ENCODE measurements at places on chromosomes 7 and 10.

GRCh38 chr10:9733766-9734165 lies 1283.9 kb upstream of the CELF2 start:
- no peaks in the 10 kb centered on the region for H3K27me3 ChIP-seq
- no peak for DNase-seq
- H3K27ac ChIP-seq, result no peak overlapping the region
- no peaks in the 10 kb centered on the region for H3K36me3 ChIP-seq

- H3K36me3 ChIP-seq, result no peaks in the 10 kb centered on the region
- H3K27me3 ChIP-seq, result no peaks in the 10 kb centered on the region
- H3K4me1 ChIP-seq, result no peaks in the 10 kb centered on the region
Measured at GRCh38 chr10:124138883-124139348, 45.5 kb upstream of the CHST15 start.

- H3K4me1 ChIP-seq, result no peaks in the 10 kb centered on the region
- H3K27me3 ChIP-seq, result no peaks in the 10 kb centered on the region
- DNase-seq, result no peak
- no peak overlapping the region for H3K27ac ChIP-seq
Measured at GRCh38 chr10:93160829-93161228, 87.1 kb downstream of the CYP26A1 start.

- no peak for DNase-seq
- H3K36me3 ChIP-seq, result peaks cover 8% of the 10 kb centered on the region
- no peak overlapping the region for H3K4me3 ChIP-seq
- peak overlapping the region; percentile 74 for H3K27ac ChIP-seq
Measured at GRCh38 chr7:45033261-45033930, 33.4 kb downstream of the CCM2 start.

GRCh38 chr7:12968836-12969422 lies 281.5 kb downstream of the ARL4A start:
- H3K27ac ChIP-seq, result no peak overlapping the region
- no peak for DNase-seq
- no peaks in the 10 kb centered on the region for H3K4me1 ChIP-seq
- no peaks in the 10 kb centered on the region for H3K36me3 ChIP-seq
- H3K4me3 ChIP-seq, result no peak overlapping the region
- no peaks in the 10 kb centered on the region for H3K27me3 ChIP-seq

DNA sequence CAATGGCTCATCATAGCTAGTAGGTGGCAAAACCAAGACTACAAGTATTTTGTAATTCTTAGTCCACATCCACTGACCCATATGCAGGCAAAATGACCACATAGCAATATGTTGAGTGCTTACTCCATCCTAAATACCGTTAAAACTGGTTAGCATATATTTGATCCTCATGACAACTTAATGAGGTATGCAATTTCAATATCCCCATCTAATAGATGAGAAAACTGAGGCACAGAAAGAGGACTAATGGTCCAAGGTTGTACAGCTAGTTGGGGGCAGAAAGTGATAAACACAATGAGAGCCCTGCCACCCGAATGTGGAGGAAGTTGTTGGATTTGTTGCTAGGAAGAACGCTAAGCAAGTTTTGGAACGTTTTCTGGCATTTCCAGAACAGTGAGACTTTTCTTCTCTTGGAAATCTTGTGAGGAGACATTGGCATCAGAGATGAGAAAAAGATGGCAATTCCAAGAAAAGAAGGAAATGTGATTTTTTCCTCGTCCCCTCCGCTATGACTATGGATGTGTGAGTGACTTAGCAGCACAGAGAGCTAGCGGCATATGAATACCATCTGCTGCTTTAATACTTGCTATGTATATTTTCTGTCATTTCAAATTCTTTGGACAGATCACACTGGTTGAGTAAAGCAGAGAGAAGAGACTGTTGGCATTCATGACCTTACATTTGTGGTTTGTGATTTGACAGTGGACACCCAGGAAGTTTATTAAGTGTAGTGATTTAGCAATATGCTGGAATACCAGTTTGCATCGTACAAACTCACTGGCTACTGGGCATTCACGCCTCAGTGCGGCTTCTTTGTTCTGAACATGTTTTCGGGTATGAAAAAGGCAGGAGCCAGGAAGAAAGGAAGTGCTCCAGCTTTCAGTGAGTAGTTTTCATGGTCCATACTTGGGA lies 51.5 kb downstream of the NRCAM start:
- H3K27ac ChIP-seq, result no peak overlapping the region
- no peak for DNase-seq
- H3K36me3 ChIP-seq, result no peaks in the 10 kb centered on the region
- no peaks in the 10 kb centered on the region for H3K27me3 ChIP-seq

- DNase-seq, result peak; percentile 92
- H3K4me3 ChIP-seq, result no peak overlapping the region
- no peaks in the 10 kb centered on the region for H3K36me3 ChIP-seq
- peaks cover 25% of the 10 kb centered on the region for H3K4me1 ChIP-seq
- no peaks in the 10 kb centered on the region for H3K27me3 ChIP-seq
- H3K27ac ChIP-seq, result peak overlapping the region; percentile 96
Measured at GRCh38 chr10:132448248-132448731, 51.3 kb downstream of the PWWP2B start.

DNA sequence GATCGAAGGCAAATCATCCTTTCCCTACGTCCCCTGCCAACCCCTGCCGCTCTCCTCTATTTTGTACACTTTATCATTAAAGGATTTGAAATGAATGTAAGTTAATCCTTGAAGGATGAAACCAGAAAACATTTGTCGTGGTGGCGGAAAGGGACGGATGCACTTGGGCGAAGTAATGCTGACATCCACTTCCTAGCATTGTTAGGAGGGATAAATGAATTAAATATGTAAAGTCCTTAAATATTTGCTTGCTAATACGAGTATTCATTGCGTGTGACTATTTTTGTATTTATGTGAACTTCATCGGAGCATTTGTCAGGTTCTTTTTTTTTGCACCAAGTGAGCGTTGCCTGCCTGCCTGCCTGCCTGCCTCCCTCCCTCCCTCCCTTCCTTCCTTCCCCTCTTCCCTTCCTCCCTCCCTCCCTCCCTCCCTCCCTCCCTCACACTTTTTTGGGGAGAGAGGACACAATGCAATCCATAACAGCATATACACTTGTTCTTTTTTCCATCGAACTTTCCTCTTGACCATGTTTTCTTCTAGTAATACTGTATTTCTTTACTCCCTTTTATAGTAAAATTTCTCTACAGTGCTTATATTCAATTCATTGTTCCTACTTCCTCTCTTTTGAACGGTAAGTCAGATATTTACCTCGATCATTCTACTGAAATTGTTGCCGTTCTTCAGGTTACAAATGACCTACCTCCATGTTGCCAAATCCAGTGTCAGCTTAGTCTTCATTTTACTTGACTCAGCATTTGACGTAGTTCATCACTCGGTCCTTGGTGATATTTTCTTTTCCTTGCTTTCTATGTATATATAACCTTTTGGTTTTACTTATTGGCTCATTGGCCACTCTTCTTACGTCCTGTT lies 831 bp downstream of the CCDC7 start:
- H3K36me3 ChIP-seq, result no peaks in the 10 kb centered on the region
- peak overlapping the region; percentile 41 for H3K4me3 ChIP-seq
- peak overlapping the region; percentile 89 for H3K27ac ChIP-seq
- no peak for DNase-seq
- no peaks in the 10 kb centered on the region for H3K27me3 ChIP-seq
- H3K4me1 ChIP-seq, result peaks cover 6% of the 10 kb centered on the region

GRCh38 chr10:129046962-129047361 lies 420.1 kb upstream of the MGMT start:
- no peaks in the 10 kb centered on the region for H3K27me3 ChIP-seq
- no peaks in the 10 kb centered on the region for H3K36me3 ChIP-seq
- no peak overlapping the region for H3K4me3 ChIP-seq
- no peaks in the 10 kb centered on the region for H3K4me1 ChIP-seq

DNA sequence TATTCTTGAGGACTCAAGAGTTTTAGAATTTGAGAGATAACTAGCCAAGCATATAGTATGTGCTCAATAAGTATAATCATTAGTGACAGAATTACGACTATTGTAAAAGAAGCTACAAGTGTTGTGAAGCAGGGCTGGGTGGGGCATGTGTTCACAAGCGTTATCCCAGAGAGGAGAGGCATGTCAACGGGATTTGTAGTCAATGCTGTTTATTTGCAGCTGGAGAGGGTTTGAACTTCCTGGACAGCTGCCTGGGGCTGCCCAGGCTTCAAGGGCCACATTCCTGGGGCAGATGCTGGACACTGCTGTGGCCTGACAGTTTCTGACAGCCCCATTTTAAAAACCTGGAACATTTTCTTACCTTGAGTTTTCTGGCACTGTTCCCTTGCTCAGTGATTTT lies 36.9 kb upstream of the CDHR3 start:
- H3K4me1 ChIP-seq, result no peaks in the 10 kb centered on the region
- no peak for DNase-seq
- H3K36me3 ChIP-seq, result no peaks in the 10 kb centered on the region
- H3K27me3 ChIP-seq, result no peaks in the 10 kb centered on the region
- H3K27ac ChIP-seq, result no peak overlapping the region
- no peak overlapping the region for H3K4me3 ChIP-seq

DNA sequence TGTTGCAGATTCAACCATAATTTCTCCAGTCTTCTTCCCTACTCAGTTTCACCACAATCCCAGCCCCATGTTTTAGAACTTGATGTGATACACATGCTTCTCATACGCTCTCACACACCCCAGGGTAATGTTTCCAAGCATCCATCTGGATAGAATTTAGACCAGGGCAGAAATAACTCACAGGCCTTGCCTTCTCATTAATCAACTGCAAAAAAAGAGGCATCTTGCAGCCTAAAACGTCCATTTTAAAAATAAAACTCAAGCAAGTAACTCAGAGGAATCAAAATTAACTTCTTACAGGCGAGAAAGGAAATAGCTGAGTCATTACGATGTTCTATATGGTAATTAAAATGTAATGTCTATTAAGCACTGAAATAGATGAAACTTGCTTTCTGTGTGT lies 127.2 kb upstream of the RSU1 start:
- H3K4me1 ChIP-seq, result no peaks in the 10 kb centered on the region
- H3K4me3 ChIP-seq, result no peak overlapping the region
- no peak overlapping the region for H3K27ac ChIP-seq
- DNase-seq, result no peak
- no peaks in the 10 kb centered on the region for H3K27me3 ChIP-seq

- H3K36me3 ChIP-seq, result no peaks in the 10 kb centered on the region
- no peak overlapping the region for H3K4me3 ChIP-seq
- no peak for DNase-seq
Measured at GRCh38 chr10:1190791-1191490, 134.8 kb downstream of the WDR37 start.

DNA sequence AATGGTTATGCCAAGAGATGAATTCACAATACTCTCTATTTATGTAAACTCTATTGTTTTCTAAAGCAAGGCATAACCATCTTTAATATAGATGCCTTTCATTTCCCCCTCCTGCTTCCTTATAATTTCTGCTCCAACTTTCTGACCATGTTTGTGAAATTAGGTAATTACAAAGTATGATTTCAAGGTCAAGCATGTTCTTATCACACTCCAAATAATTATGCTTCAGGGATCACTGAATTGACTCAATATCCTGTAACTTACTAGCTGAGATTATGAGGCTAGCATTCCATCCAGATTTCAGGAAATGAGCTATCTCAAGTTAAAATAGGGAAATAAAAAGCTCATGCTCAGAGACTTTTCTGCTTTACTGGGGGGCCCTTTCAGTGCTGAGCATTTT lies 655.9 kb upstream of the IGFBP3 start:
- no peaks in the 10 kb centered on the region for H3K4me1 ChIP-seq
- DNase-seq, result no peak
- no peaks in the 10 kb centered on the region for H3K27me3 ChIP-seq

- no peak overlapping the region for H3K27ac ChIP-seq
- no peaks in the 10 kb centered on the region for H3K36me3 ChIP-seq
- no peaks in the 10 kb centered on the region for H3K27me3 ChIP-seq
Measured at GRCh38 chr10:52906046-52906445, 133.5 kb upstream of the MBL2 start.

DNA sequence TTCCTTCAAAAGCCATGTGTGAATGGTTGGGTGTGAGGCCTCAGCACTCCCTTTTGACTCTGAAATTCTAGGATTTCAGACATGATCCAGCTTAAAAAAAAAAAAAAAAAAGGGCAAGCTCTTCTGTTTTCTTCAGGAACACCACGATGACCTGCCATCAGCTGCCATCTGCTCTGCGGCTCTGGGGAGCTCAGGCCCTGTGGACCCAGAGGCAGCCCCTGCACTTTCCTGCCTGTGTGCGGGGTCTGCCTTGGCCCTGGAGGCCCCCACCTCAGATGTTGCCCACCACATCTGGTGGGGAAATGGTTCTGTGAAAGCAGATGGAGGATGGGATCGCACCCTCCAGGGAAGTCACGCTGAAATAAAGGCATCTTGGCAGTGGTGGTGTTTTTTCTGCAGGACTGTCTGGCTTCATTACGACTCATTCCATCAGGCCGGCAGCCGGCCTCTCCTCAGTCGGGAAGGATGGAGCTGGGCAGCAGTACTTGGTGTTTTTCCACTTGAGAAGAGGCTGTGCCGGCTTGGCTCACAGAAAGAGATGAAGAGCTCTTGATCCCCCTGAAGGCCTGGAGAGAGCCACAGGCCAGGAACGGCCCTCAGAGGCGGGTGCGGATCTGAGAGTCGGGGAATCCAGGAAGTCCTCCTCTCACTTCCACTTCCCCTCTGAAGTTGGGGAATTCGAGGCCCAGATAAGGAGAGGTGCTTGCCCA lies 66.1 kb upstream of the AQP1 start:
- H3K4me1 ChIP-seq, result peaks cover 12% of the 10 kb centered on the region
- H3K27me3 ChIP-seq, result no peaks in the 10 kb centered on the region
- peak; percentile 22 for DNase-seq
- H3K36me3 ChIP-seq, result no peaks in the 10 kb centered on the region
- no peak overlapping the region for H3K4me3 ChIP-seq

- H3K4me3 ChIP-seq, result no peak overlapping the region
- H3K27ac ChIP-seq, result no peak overlapping the region
- no peak for DNase-seq
- H3K36me3 ChIP-seq, result no peaks in the 10 kb centered on the region
- H3K27me3 ChIP-seq, result no peaks in the 10 kb centered on the region
Measured at GRCh38 chr7:91843831-91844230, 36.7 kb downstream of the MTERF1 start.

All from RWPE2 (cell line).